Progenitor cell of endocrine pancreas (in vitro differentiated cells): ENCODE measurements at places on chromosomes 13 and 19.
A peak's percentile ranks its signal among the peaks of the same experiment; 100 is the strongest.

DNA sequence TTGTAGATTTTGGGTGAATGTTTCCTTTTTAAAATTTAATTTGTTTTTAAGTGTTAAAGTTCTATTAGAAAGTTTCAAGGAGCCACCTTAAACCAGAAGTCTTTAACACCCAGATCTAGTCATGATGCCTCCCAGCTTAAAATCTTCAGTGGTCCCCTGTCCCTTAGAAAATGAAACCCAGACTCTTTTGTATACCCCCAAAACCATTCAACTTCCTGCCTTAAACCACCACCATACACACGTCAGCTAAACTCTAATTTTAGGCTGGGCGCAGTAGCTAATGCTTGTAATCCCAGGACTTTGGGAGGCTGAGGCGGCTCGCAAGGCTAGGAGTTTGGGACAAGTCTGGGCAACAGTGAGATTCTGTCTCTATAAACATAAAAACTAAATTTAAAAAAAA is 37.9 kb downstream of the N4BP2L1 start:
- no peak overlapping the region for H3K4me3 ChIP-seq
- no peak for DNase-seq
- no peaks in the 10 kb centered on the region for H3K4me1 ChIP-seq
- peaks cover 3% of the 10 kb centered on the region for H3K36me3 ChIP-seq
- H3K27ac ChIP-seq = no peak overlapping the region

DNA sequence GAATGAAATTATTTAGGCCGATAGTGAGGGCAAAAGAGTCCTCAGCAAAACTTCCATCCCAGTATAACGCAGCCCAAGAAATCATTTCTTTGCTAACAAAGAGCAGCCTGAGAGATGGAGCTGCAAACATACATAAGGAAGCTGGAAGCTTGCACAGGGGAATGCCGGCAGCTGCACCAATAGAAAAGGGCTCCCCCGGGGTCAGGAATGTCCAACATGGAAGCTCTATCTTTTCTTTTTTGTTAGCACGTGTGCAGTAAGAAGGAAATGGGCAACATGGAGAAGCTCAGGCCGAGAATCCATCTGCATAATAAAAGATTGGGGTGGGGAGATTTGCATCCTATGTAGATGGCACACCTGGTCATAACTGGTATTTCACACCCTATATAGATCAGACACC is 1363.5 kb upstream of the PCDH20 start:
- H3K27me3 ChIP-seq = no peaks in the 10 kb centered on the region
- no peaks in the 10 kb centered on the region for H3K4me1 ChIP-seq
- DNase-seq = no peak
- H3K27ac ChIP-seq = no peak overlapping the region

DNA sequence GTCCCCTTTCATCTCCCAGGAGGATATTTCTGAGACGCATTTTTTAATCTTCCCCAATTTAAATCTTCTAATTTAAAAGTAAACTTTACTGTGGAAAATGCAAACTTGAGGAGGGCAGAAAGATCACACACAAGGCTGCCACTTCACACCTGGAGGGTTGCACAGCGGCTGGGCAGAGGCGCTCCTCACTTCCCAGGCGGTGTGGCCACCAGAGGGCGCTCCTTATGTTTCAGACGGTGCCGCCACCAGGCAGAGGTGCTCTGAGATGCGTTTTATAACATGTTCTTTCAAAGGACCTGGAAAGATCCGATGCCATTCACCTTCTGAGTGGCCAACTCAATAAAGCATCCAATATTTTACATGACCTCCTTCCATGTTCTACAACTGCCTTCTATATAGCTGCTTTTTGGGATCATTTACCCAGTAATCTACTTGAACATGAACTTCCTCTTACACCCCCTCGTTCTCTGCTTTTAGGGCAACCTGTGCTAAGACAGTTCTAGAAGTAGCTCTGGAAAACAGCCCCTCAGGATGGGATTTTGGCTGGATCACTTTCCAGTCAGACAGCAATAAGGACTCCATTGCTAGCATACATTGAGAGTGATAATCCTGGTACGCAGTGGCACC is 14.8 kb upstream of the MTUS2 start:
- DNase-seq = no peak
- no peak overlapping the region for H3K4me3 ChIP-seq

GRCh38 chr13:100721885-100722512 is 47.4 kb upstream of the TMTC4 start:
- no peak overlapping the region for H3K27ac ChIP-seq
- DNase-seq = peak; percentile 27
- H3K36me3 ChIP-seq = no peaks in the 10 kb centered on the region
- H3K27me3 ChIP-seq = no peaks in the 10 kb centered on the region

- no peak for DNase-seq
- peaks cover 2% of the 10 kb centered on the region for H3K4me1 ChIP-seq
- no peaks in the 10 kb centered on the region for H3K36me3 ChIP-seq
- no peak overlapping the region for H3K4me3 ChIP-seq
- no peaks in the 10 kb centered on the region for H3K27me3 ChIP-seq
- no peak overlapping the region for H3K27ac ChIP-seq
Observed at GRCh38 chr13:32147976-32148375, 116.4 kb downstream of the FRY start.

GRCh38 chr13:19960653-19960976 is 2.1 kb downstream of the ZMYM2 start:
- DNase-seq = no peak
- H3K36me3 ChIP-seq = peaks cover 14% of the 10 kb centered on the region
- peak overlapping the region; percentile 100 for H3K27ac ChIP-seq
- peak overlapping the region; percentile 97 for H3K4me3 ChIP-seq

GRCh38 chr13:87207280-87208003 is 463.7 kb upstream of the SLITRK5 start:
- no peak overlapping the region for H3K27ac ChIP-seq
- no peak overlapping the region for H3K4me3 ChIP-seq
- no peaks in the 10 kb centered on the region for H3K4me1 ChIP-seq
- H3K27me3 ChIP-seq = no peaks in the 10 kb centered on the region

- H3K27ac ChIP-seq = no peak overlapping the region
- no peak overlapping the region for H3K4me3 ChIP-seq
- no peaks in the 10 kb centered on the region for H3K27me3 ChIP-seq
- no peaks in the 10 kb centered on the region for H3K4me1 ChIP-seq
Observed at GRCh38 chr19:10260141-10260584, 8.1 kb downstream of the MRPL4 start.

- DNase-seq = no peak
- no peak overlapping the region for H3K4me3 ChIP-seq
- H3K27ac ChIP-seq = no peak overlapping the region
- peaks cover 10% of the 10 kb centered on the region for H3K4me1 ChIP-seq
- peaks cover 3% of the 10 kb centered on the region for H3K36me3 ChIP-seq
Observed at GRCh38 chr19:49932731-49933131, 3.4 kb upstream of the NUP62 start.

DNA sequence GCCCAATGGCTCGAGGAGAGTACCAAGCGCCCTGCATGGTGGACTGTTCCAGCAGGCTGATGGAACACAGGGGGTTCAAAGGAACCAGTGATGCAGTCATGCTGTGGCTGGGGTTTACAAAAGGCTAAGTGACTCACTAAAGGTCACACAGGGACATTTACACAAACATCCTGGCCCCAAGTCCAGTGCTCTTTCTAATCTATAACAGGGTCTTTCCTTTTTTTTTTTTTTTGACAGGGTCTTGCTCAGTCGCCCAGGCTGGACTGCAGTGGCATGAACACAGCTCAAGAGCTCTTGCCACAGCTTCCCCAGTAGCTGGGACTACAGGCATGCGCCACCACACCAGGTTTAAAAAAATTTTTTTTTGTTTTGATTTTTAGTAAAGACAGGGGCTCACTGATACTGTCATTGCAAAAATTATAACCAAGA is 2.8 kb upstream of the SLC25A15 start:
- H3K27me3 ChIP-seq = no peaks in the 10 kb centered on the region
- no peaks in the 10 kb centered on the region for H3K36me3 ChIP-seq
- no peak overlapping the region for H3K4me3 ChIP-seq
- H3K27ac ChIP-seq = peak overlapping the region; percentile 6
- peaks cover 4% of the 10 kb centered on the region for H3K4me1 ChIP-seq

GRCh38 chr19:38833092-38833425 is 1.5 kb upstream of the ECH1 start:
- no peaks in the 10 kb centered on the region for H3K27me3 ChIP-seq
- peaks cover 19% of the 10 kb centered on the region for H3K36me3 ChIP-seq
- H3K4me1 ChIP-seq = peaks cover 22% of the 10 kb centered on the region
- H3K27ac ChIP-seq = no peak overlapping the region
- no peak for DNase-seq
- H3K4me3 ChIP-seq = no peak overlapping the region

DNA sequence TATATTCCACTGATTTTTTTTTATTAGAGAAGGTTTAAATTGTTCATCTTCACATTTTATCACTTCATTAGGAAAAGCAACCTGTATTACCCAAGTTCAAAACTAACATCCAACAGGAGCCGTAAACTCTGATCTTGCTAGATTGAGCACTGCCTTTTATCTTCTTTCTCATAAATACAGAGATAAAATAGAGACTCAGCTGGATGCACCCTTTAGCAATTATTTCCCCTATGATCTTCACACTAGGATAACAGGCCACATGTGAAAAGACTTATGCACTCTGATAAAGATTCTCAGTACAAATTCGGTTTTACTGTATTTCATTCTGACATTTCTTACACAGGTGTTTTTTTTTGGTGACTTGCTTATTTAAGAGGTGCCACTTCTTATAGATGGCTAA is 2438.2 kb upstream of the PCDH20 start:
- no peaks in the 10 kb centered on the region for H3K36me3 ChIP-seq
- H3K27me3 ChIP-seq = no peaks in the 10 kb centered on the region
- no peak overlapping the region for H3K27ac ChIP-seq
- no peak for DNase-seq
- peaks cover 11% of the 10 kb centered on the region for H3K4me1 ChIP-seq

DNA sequence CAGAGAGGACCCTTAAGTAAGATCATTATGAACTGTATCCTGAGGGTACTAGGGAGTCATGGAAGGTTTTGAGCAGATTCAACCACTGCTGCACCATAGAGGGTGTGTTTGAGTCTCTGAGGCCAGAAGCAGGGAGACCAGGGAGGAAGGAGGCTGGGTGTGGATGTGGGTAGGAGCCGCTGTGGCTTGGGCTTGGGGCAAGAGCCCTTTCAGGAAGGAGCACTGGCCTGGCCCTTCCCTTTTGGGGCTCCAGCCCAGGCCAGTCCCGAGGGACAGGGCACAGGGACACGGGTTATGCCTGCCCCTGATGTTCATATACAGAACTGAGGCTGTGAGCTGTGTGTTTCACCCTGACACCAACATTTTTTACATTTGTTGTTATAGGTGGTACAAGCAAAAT is 7.2 kb downstream of the CIC start:
- H3K4me3 ChIP-seq = no peak overlapping the region
- no peak for DNase-seq
- peak overlapping the region; percentile 23 for H3K27ac ChIP-seq

DNA sequence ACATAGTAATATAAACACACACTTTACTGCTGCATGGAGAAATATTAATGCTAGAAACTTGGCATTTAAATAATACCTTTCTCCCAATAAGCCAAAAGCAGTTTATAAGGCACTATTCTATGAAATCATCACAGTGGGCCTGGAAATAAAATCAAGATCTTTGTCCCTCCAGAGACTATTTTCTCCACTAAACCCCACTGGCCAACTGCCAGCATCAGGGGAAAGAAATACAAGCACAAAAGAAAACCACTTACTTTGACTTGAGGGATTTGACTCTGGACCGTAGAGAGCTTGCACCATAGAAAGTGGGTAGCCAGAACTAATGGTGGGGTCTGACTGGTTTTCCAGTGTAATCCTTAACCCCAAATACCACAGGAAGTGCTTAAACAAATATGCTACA is 71.9 kb downstream of the DCLK1 start:
- peaks cover 7% of the 10 kb centered on the region for H3K27me3 ChIP-seq
- H3K4me3 ChIP-seq = no peak overlapping the region
- no peaks in the 10 kb centered on the region for H3K36me3 ChIP-seq
- H3K4me1 ChIP-seq = peaks cover 4% of the 10 kb centered on the region
- no peak overlapping the region for H3K27ac ChIP-seq

- no peaks in the 10 kb centered on the region for H3K27me3 ChIP-seq
- no peak overlapping the region for H3K27ac ChIP-seq
- peaks cover 7% of the 10 kb centered on the region for H3K4me1 ChIP-seq
- no peak overlapping the region for H3K4me3 ChIP-seq
- H3K36me3 ChIP-seq = no peaks in the 10 kb centered on the region
Observed at GRCh38 chr13:93477238-93477637, 250.6 kb downstream of the GPC6 start.

GRCh38 chr13:47046706-47047105 is 149.9 kb upstream of the HTR2A start:
- no peaks in the 10 kb centered on the region for H3K27me3 ChIP-seq
- H3K36me3 ChIP-seq = no peaks in the 10 kb centered on the region
- DNase-seq = no peak
- no peak overlapping the region for H3K4me3 ChIP-seq
- H3K27ac ChIP-seq = no peak overlapping the region

GRCh38 chr13:26459276-26460131 is 98.0 kb upstream of the WASF3 start:
- H3K4me1 ChIP-seq = no peaks in the 10 kb centered on the region
- no peaks in the 10 kb centered on the region for H3K36me3 ChIP-seq
- H3K27me3 ChIP-seq = peaks cover 40% of the 10 kb centered on the region
- no peak overlapping the region for H3K27ac ChIP-seq
- DNase-seq = no peak

- no peaks in the 10 kb centered on the region for H3K27me3 ChIP-seq
- H3K27ac ChIP-seq = no peak overlapping the region
- no peaks in the 10 kb centered on the region for H3K36me3 ChIP-seq
- H3K4me3 ChIP-seq = no peak overlapping the region
- H3K4me1 ChIP-seq = peaks cover 16% of the 10 kb centered on the region
Observed at GRCh38 chr13:51594432-51594831, 10.2 kb downstream of the WDFY2 start.

DNA sequence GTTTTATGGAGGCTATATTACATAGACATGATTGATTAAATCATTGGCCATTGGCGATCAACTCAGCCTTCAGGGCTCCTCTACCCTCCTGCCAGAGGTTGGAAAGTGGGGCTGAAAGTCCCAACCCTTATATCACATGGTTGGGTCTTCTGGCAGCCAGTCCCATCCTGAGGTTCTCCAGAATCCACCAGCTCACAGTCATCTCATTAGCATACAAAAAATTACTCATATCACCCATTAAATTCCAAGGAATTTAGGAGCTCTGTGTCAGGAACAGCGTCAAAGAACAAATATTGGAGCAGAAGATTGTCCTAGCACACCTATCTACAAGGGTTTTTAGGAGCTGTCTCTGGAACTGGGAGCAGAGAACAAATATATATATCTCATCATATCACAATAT is 39.4 kb upstream of the FARP1 start:
- H3K27ac ChIP-seq = no peak overlapping the region
- H3K4me1 ChIP-seq = peaks cover 2% of the 10 kb centered on the region
- peaks cover 2% of the 10 kb centered on the region for H3K36me3 ChIP-seq
- H3K4me3 ChIP-seq = no peak overlapping the region
- no peaks in the 10 kb centered on the region for H3K27me3 ChIP-seq
- DNase-seq = no peak

- no peak overlapping the region for H3K27ac ChIP-seq
- no peak overlapping the region for H3K4me3 ChIP-seq
- H3K36me3 ChIP-seq = no peaks in the 10 kb centered on the region
Observed at GRCh38 chr13:80040981-80041317, 300.0 kb downstream of the SPRY2 start.

GRCh38 chr19:15124572-15125231 is 17.5 kb downstream of the SYDE1 start:
- H3K4me1 ChIP-seq = peaks cover 5% of the 10 kb centered on the region
- peak overlapping the region; percentile 95 for H3K4me3 ChIP-seq
- peak overlapping the region; percentile 100 for H3K27ac ChIP-seq
- peak; percentile 67 for DNase-seq
- H3K27me3 ChIP-seq = no peaks in the 10 kb centered on the region
